Activated CD4-positive, alpha-beta T cell treated with anti-CD3 and anti-CD28 coated beads, Interleukin-2, Interleukin-4, amounts not matched to agents 100 ng/mL and 50 ng/mL, durations not matched to agents 16 hours and 8 hours (primary cell): ENCODE measurements at places on chromosomes 4 and X.

DNA sequence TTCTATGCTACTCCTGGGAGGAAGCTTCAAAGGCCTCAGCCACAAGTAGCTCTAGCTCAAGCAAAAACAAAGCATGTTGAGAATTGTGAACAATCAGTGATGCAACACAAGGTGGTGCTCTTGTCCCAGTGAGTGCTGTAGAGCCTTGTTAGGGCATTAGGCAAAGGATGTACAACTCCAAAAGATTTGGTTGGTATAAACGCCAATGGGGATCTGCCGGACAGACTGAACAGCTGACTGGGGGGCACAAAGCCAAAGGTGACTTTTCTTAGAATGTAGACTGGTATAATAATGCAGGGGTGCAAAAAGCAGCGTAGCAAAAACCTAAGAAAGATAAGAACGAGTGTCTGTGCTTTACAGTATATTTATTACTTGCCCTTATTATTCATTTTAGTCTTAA, 62.6 kb upstream of the ALB start:
- peak; percentile 15 for DNase-seq

DNA sequence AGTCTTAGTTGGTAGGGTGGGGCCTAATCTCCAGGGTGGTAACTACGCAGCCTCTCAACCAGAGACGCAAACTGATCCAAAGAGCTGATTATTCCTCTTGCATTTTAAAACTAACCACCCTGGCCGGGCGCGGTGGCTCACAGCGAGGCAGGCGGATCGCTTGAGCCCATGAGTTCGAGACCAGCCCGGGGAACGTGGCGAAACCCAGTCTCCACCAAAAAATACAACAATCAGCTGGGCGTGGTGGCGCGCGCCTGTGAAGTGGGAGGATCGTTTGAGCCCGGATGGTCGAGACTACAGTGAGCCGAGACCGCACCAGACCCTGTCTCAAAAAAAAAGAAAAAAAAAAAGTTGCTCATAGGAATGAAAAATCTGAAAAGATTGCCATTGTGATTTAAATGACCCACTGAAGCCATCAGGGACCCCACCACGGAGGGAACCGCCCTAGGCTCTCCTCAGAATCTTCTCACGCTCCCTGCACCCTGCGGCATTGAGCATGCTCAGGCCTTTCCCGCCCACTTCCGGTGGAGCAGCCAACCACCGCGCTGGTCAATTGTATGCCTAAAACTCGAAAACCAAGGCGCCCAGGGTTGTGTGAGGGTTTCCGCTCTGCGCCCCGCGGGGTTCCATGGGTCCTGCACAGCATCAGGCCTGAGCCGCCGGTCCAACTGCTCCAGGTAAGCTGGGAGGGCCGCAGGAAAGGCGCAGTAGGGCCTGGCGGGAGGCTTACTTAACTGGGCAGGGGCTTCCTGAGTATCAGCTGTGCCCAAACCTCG, at the start of gene TRIM60:
TSS of gene TRIM60 (plus strand) at position 564 of the 776 bp plus-strand sequence. CDS start 8,074 bp downstream, outside the sequence.
- DNase-seq = no peak

DNA sequence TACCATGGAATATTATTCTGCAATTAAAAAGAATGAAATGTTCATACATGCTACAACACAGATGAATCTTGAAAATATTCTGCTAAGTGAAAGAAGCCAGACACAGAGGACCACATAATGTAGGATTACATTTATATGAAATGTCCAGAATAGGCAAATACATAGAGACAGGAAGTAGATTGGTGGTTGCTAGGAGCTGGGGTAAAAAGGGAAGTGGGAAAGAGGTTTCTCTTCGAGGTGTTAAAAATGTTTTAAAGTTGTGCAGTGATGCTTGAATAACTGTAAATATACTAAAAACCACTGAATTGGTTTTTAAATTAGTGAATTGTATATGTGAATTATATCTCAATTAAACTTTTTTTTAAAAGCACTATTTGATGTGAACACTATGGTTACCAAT, 3.6 kb upstream of the NXT2 start:
- no peak for DNase-seq

- DNase-seq = no peak
Measured at GRCh38 chr4:47413521-47413920, 50.0 kb downstream of the COMMD8 start.

- DNase-seq = no peak
Measured at GRCh38 chrX:139204898-139205667, 325.5 kb upstream of the F9 start.

DNA sequence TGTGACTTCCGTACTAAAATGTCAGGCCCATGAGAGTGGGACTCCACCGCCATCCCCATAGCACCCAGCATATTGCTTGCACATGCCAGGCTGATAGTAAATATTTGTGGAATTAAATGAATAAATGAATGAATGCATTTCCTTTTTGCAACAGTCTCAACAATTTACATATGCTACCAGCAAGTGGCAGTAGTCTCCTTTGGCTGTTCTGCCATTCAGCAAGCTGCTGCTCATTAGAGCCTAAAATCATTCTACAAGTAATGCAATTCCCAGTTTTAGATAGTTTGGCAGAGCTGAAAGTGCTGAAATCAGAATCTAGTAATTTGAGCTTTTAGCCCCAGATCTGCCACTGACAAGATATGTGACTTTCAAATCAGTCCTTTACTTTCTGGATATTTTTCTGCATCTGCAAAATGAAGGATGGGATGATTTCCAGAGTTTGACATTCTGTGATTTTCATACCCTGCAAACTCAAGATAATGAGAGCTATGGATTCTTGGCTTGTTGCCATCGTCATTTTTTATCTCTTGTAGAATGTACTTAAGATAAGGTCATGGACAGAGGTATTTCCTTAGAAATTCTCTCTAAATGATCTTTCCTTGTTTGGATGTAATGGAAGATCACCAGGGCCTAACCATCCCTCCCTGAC, 35.7 kb upstream of the INTS6L start:
- DNase-seq = peak; percentile 24

DNA sequence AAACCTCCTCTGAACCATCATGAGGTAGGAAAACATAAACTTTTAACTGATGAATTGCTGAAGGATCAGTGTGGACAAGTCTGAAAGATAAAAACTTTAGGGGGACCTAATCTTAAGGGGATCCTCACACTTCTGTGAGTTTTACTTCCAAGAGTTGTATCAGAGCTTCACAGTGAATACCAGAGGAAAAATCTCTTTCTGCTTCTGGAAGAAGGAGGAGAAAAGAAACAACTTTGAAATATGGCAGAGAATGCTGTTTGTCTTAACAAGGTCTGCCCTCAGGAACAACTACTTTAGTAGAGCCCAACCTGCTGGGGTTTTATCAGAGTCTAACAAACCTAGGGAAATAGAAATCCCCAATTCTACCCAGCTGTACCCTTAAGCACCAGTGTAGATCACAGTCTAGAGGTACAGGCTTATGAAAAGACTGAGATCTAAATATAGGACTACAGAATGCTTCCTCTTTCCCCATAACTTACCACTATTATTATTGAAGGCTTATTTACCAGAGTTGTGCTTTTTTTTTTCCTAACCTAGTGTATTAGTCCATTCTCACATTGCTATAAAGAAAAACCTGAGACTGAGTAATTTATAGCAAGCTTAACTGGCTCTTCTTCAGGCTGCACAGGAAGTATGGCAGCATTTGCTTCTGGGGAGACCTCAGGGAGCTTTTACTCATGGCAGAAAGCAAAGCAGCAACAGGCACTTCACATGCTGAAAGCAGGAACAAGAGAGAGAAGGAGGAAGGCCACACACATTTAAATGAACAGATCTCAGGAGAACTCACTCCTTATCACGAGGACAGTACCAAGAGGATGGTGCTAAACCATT, 167.9 kb downstream of the CAMK2D start:
- DNase-seq = no peak

GRCh38 chr4:106058921-106059320, 163.7 kb downstream of the NPNT start:
- DNase-seq = no peak

- DNase-seq = no peak
Measured at GRCh38 chrX:133794126-133794525, 191.3 kb downstream of the GPC3 start.

DNA sequence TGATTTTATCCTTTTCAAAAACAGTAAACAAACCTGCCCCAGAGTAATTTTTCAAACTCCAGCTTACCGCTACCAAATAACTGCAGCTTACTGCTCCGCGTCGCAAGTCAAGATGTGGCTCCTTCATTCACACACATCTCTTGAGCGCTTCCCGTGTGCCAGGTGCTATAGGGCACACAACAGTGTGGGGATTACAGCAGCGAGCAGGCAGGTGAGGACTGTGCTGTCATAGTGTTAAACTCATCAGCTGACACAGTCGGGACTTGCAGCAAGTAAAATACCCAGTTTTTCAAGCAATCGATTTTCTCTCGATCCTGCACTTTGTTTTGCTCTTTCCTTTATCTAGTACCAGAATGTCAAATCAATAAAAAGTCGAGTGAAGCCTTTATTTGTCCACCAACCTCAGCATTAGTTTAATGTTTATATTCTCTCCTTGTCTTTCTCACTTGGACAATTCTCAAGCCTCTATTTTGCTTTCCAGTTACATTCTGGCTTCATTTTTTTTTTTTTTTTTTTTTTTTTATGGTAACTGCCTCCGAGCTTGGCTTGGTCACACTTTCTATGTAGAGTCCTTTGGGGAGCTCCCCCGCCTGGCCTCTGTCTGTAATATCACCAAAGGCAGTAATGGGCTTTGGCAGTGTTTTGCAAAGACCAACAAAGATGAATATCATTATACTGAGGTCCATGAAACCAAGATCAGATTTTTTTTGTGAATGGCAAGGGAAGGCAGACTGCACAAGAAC, 8.3 kb upstream of the ASB5 start:
- peak; percentile 7 for DNase-seq

GRCh38 chr4:41262198-41262597, 5.5 kb downstream of the UCHL1 start:
- DNase-seq = no peak

GRCh38 chr4:98873059-98873458, 55.9 kb downstream of the EIF4E start:
- peak; percentile 11 for DNase-seq

GRCh38 chrX:100647739-100648138, 3.7 kb downstream of the SRPX2 start:
- DNase-seq = no peak

DNA sequence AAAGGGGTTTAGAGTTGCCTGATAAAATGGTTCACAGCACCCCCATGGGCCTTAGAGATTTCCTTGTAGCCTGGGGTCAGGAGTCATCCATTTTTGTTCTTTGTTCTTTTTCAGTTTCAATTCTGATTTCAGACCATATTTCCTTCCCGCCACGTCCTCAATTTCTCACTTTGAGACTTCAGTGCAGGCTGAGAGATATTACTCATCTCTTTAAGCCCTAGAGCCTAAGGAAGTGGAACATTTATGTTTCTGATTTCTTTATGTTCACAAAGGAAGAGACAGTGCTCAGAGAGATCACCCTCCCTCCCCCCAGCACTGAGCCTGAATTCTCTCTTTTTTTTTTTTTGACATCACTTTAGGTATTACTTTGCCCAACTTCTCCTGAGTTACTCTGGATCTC, 56.3 kb downstream of the MSN start:
- DNase-seq = peak; percentile 85

GRCh38 chr4:8821151-8821950, 50.3 kb downstream of the HMX1 start:
- no peak for DNase-seq

DNA sequence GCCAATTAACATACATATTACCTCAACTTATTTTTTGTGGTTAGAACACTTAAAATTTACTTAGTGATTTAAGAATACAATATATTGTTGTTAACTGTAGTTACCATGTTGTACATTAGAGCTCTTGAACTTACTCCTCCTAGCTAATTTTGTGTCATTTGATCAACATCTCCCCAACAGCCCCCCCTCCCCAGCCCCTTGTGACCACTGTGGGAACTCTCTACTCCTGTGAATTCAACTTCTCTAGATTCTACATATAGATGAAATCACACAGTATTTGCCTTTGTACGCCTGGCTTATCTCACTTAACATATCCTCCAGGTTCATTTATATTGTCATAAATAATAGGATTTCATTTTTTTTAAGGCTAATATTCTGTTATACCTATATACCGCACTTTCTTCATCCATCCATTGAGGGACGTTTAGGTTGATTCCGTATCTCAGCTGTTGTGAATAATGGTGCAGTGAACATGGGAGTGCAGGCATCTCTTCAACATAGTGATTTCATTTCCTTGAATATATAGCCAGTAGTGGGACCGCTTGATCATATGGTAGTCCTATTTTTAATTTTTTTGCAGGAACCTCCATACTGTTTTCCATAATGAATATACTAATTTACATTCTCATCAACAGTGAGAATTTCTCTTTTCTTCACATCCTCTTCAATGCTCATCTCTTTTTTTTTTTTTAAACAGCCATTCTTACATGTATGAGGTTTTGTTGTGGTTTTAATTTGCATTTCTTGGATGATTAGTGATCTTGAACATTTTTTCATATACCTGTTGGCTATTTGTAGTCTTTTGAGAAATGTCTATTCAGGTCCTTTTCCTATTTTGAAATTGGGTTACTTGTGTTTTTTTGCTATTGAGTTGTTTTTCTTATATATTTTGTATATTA, 66.8 kb downstream of the RAPGEF2 start:
- no peak for DNase-seq

GRCh38 chr4:122329876-122330565, 48.8 kb upstream of the ADAD1 start:
- DNase-seq = no peak

- no peak for DNase-seq
Measured at GRCh38 chr4:118935819-118936218, 47.2 kb downstream of the SYNPO2 start.

GRCh38 chr4:82415922-82416365, 14.3 kb downstream of the HNRNPDL start:
- DNase-seq = no peak

DNA sequence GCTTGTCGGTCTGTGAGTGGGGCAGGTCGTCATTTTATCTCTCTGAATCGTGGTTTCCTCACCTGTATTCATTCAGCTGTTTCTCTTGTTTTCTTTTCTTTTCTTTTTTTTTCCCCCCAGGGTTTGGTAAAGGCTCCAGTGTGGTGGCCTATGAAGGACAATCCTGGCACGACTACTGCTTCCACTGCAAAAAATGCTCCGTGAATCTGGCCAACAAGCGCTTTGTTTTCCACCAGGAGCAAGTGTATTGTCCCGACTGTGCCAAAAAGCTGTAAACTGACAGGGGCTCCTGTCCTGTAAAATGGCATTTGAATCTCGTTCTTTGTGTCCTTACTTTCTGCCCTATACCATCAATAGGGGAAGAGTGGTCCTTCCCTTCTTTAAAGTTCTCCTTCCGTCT, 41.4 kb downstream of the MAP7D3 start:
- no peak for DNase-seq

DNA sequence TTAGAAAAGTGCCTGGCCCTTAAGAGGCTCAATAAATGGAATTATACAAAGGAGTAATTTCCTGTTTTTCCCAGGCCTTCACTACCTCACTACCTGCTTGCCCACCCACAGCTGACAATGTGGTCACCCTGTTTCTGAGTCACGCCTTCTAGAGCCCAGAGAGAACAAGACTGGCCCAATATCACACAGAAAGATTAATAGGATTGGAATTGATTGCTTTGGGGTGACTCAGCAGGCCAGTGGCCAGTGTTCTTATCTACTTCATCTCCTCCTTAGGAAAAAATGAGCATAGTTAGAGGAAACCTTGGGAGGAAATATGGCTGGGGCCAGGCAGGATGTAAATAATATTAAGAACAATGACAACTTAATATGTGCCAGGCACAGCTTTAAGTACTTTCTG, 4.5 kb upstream of the FGF16 start:
- no peak for DNase-seq
